ENCODE measurements at places on chromosomes 5 and 9.

GRCh38 chr5:157574456-157575380 lies 857 bp downstream of the ADAM19 start:
- DNase-seq = no peak

- DNase-seq = no peak
Observed at GRCh38 chr5:16791904-16792597, 144.0 kb downstream of the MYO10 start.

DNA sequence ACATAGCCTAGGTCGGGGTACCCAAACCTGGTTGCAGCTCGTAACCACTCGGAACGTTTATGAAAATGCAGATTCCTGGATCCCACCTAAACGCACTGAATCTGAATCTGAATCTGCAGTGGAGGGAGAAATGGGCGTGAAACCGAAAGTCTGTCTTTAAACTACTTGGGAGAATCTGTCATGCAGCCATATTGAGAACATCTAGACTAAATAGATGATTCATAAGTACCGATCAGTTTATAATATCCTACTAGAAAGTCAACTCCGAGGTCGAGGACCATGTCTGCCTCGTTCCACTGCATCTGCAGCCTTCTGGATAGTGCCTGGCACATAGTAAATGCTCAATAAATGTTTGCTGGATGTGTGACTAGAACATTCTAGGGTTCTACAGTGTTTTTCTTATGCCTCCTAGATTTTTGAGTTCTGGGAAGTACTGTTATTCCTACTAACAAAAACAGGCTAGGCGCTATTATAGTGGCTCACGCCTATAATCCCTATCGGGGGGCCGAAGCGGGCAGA lies 632 bp downstream of the COQ4 start:
- no peak for DNase-seq

DNA sequence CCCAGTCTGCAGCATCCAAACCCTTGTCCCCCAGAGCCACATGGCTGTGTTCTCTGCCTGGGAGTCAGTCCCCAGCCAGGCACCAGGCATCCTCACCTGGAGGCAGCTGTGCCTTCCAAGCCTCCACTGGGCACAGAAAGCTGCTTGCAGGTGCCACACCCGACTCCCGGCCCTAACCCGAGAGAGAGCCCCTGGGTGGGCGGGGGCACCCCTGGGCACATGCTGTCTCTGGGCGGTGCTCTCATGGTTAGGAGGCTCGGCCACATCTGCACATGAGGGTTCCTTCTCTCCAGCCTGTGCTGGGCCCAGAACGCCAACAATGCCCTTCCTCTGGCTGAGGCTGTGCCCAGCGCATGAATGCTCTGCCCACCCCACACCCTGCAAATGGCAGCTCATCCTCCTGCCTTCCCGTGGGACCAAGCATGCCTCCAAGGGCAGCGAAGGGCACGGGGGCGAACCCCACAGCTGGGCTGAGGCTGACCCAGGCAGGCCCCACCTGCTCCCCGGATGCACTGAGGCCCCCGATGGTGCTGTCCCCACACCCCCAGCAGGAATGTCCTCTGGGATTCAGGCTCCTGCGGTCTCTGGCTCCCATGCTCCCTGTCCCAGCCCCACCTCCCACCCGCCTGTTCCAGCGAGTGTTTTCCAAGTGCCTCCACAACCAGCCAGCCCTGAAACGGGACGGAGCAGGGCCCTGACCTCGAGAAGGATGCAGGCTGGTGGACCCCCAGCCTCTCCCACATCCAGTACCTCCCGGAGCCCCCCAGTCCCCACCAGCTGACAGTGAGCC lies 22.5 kb upstream of the CAMSAP1 start:
- DNase-seq = no peak

GRCh38 chr9:115261656-115262081 lies 143.7 kb upstream of the TNC start:
- DNase-seq = no peak

- no peak for DNase-seq
Observed at GRCh38 chr5:403995-404394, 39.0 kb upstream of the EXOC3 start.

GRCh38 chr5:69230181-69230580 lies 4.5 kb upstream of the CDK7 start:
- no peak for DNase-seq

GRCh38 chr9:27442464-27442863 lies 81.6 kb upstream of the IFNK start:
- DNase-seq = no peak
